Peyer's patch (tissue), 4 donors: ENCODE measurements at places on chromosomes 3 and 15.

DNA sequence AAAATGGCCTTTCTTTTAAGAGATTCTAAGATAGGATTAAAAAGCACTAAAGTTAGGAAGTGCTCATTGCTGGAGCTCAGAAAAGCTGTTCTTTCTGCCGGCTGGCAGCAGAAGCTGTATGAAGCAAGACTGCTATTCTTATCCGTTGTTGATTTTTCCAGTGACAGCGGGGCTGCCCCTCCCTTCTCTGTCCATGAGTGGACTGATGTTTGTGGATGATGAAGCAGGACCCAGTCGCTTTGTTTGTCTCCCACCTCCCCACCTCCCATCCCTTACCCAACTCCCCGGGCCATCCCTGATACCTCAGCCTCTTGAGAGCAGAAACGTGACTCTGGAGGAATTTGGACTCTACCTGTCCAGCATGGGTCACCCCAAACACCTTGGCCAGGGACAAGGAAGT is 10.3 kb upstream of the MUSTN1 start:
- peak; percentile 51 for DNase-seq

DNA sequence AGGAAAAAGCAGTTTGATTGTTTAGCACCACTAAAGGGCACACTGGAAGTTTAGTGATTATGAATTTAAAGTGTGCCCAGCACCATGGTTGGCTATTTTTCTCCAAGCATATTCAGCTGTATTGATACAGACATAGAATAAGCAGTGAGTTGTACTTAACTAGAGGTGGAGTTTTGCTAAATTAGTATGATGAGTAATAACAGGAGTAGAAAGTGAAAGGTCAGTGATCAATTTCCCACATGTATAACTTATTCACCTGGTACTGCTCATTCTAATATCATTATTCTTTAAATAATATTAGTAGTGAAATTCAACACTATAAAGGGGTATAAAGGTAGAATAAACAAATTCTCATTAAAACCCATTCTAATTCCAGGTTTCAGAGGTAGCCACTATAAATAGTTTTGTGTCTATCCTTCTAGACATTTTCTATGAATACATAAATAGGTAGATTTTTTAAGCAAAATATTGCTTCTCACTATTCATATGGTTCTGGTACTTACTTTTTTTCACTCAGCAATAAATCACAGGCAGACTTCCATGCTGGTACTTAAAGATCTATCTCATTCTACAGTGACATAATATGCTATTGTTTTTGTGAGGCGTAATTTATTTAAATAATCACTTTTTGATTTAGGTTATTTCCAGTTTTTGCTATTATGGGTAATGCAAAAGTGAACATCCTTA is 732.9 kb downstream of the VGLL3 start:
- DNase-seq, result no peak

GRCh38 chr3:8885536-8886316 is 77.5 kb downstream of the RAD18 start:
- no peak for DNase-seq

DNA sequence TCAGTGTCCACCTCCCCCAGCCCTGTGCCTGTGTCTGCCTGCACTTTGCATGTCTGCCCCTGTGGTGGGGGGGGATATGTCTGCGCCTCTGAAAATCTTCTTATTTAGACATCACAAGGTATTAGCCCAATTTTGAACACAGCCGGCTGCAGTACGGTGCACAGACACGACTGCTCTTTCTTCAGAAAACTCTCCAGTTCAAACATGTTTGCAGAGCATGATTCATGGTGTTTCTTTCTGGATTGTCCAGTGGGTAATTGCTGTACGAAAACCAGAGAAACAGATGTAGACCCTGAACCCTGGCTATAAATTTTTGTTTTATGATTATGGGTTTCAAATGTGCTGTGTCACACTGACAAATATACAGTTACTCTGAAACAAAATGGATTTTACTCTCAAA is 3.4 kb upstream of the RARB start:
- no peak for DNase-seq

DNA sequence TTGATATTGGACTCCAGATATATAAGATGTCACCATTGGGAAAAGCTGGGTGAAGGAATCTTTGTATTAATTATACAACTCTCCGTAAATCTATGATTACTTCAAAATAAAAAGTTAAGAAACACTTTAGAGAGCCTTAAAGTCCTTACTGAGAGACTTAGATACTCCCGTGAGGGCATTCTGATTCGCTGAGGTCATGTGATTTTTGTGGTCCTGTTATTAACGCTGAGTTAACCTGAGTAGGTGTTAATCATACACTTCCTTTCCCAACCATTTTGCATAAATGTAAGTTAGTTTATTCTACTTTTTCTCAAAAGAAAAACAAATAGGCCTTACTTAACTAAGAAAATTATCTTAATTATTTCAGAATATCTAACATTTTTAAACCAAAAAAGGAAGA is 67.1 kb upstream of the LMOD3 start:
- no peak for DNase-seq

GRCh38 chr15:39682366-39682765 is 100.3 kb downstream of the FSIP1 start:
- no peak for DNase-seq

DNA sequence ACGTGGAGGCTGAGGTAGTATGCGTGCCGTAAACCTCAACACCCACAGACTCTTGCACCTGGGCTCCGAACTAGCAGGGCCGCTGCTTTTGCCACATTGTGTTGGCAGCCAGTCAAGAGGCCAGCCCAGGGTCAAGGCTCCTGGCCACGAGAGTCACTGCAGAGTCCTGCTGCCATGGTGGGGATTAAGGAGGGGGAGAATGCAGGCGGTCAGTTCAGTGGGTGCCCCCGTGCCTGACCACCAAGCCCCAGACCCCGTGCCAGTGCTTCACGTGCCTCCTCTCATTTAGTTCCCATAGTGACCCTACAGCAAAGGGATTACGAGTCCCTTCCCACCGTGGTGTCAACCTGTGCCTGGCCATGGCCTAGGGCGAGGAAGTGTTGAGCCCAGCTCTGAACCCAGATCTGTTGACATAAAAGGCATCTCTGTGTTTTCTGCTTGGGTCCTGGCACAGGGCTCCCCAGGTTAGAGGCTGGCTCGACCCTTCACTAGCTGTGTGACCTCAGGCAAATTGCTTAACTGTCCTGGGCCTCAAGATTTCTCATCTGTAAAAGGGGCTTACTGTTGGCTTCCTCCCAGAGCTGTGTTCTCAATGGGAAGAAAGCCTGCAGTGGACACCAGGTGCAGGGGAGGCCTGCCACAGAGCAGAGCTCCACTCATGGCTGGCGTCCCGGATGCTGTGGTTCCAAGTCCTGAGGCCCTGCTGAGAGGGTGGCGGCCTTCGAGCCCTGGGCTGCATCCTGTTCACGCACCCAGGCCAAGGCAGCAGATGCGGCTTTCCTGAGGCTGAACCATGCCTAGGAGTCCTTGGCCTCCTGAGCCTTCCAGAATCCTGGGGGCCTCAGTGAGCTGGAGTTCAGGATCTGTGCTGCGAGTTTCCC is 32.8 kb downstream of the FBLN2 start:
- DNase-seq, result no peak

GRCh38 chr15:43867096-43867495 is 40.3 kb downstream of the WDR76 start:
- no peak for DNase-seq

DNA sequence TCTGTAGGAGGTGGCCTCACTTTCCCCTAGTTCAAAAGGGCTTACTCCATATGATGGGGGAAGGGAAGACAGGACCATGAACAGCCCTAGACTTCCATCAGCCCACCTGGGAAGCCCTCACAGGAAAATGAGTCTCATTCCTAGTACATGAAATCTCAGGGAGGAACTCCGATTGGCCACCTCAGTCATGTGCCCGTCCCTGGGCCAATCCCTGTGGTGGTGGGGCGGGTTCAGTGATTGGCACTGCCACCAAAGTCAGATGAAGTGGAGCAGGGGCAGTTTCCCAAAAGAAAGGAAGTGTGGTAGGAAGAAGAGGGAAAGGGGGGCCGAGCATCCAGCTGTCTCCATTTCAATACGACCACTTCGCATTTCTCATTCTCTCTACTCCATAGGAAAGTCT is 25.9 kb upstream of the GP9 start:
- no peak for DNase-seq

DNA sequence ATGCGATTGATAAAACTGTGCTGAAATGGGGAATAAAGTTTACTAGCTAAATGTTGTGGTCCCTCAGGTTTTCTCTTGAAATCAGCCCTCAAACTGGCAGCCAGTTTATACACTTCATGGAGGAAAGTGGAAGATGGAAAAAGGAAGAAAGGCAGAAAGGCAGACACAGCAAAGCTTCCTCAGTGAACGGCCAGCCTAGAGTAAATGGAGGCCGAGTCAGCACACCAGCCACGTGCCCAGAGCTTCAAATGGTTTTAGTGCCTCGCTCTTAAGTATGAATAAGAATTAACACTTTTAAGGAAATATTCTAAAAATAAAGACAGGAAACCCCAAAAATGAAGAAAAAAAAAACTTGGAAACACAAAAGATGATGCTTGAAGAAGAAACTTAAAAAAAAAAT is 48.3 kb downstream of the GNB4 start:
- no peak for DNase-seq

GRCh38 chr15:72136170-72137051 is 18.2 kb downstream of the SENP8 start:
- DNase-seq, result no peak

- DNase-seq, result no peak
These were observed 86.8 kb downstream of the SHQ1 start for GRCh38 chr3:72761410-72761809.

DNA sequence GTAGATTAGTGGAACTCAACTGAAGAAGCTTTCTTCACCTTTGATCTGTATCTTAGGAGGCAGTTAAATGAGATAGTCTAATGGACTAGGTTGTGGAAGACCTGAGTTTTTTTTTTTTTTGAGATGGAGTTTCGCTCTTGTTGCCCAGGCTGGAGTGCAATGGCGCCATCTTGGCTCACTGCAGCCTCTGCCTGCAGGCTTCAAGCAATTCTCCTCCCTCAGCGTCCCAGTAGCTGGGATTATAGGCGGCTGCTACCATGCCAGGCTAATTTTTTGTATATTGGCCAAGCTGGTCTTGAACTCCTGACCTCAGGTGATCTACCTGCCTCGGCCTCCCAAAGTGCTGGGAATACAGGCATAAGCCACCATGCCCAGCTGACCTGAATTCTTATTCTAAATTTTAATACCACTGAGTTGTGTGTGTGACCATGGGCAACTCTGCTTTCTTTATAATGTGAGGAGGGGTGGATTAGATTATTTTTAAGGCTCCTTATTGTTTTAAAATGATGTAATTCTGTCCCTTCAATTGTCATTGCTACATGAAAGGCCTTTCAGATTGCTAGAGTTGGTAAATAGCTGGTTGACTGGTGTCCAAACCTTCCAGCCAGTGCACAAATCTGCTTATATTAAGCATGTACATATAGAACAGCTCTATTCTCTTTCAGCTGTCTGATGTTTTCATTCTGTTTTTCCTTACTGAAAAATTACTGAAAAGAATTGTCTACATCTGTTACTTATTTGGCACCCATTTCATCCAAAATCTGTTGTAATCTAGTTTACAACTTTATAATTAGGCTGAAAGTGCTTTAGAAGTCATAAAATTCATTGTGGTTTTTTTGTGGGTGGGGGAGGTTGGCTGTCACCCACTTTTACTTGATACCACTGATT is 2.3 kb downstream of the LNP1 start:
- DNase-seq, result no peak
